Fibroblast of skin of back (primary cell): ENCODE measurements at places on chromosomes 7 and 10.

DNA sequence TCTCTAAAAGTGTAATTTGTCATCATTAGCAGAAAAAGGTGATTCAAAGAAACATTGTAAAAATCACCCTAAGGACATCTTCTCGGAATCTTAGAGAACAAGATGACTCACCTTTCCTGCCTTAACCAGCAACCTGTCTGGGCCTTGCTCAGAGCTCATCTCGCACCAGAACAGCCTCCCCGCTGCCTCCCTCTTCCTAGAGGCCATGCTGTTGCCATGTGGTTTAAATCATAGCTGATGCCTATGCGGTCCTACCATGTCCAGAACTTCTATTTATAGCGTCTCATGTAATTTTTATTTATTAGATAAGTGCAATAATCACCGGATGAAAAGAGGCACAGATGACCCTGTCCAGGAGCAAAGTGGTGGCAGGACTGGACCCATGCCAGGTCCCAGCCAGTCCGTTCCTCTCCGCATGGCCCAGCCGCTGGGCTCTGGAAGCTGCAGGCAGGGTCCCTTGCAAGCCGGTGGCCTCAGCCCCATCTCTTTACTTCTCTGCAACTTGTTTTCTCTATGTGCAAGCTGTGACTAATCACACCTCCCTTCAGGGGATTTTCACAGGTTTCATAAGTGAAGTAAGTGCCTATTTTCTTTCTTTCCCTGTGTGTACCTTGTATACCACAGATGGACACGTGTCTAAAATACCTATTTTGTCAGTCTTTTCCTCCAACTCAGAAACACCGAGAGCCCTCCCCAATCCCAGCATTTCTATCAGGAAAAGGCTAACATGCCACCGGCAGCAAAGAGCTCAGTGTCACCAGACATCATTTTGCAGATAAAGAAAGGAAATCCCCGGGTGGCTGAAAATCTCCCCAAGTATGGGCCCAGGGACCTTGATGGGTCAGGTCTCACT lies 27.1 kb downstream of the KLF6 start:
- DNase-seq, result no peak

DNA sequence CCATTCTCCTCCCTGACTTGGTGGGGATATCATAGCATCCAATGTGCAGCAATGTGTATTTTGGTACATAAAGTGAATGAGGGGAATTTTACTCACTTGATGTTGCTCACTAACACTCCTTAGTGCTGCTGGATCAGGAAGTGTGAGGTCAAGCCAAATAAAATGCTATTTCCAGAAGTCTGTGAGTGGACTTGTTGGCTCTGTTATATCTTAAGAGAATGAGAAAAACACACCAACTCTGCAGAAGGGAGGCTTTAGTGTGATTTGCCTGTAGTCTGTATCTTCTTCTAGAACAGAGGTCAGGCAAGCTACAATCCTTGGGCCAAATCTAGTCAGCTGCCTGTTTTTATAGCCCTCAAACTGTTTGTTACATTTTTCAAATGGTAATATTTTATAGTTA lies 154.3 kb downstream of the POLR1F start:
- DNase-seq, result no peak

GRCh38 chr10:8026349-8027259 lies 27.9 kb upstream of the GATA3 start:
- no peak for DNase-seq

GRCh38 chr7:42170724-42171123 lies 66.3 kb downstream of the GLI3 start:
- no peak for DNase-seq

DNA sequence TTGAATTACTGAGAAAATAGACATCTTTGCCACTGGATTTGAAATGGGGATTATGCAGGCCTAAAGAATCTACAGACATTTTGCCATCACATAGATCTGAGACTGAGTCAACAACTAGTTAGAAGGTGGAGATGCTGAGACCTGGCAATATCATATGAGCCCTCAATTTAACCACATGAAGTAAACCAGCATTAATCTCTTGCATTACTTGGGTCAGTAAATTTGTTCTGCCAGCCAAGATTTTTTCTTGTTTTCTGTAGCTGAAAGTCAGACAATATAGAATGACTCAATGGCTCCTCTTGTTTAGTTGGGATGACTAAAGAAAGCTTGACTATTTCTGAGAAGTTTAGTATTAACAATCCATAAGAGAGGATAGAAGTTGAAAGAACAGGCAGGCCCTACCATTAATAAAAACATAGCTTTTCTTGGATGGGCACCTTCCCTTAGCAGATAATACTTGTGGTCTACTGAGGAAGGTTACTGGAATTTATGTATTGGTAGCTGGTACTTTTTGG lies 396.7 kb upstream of the SORCS1 start:
- DNase-seq, result peak; percentile 22

DNA sequence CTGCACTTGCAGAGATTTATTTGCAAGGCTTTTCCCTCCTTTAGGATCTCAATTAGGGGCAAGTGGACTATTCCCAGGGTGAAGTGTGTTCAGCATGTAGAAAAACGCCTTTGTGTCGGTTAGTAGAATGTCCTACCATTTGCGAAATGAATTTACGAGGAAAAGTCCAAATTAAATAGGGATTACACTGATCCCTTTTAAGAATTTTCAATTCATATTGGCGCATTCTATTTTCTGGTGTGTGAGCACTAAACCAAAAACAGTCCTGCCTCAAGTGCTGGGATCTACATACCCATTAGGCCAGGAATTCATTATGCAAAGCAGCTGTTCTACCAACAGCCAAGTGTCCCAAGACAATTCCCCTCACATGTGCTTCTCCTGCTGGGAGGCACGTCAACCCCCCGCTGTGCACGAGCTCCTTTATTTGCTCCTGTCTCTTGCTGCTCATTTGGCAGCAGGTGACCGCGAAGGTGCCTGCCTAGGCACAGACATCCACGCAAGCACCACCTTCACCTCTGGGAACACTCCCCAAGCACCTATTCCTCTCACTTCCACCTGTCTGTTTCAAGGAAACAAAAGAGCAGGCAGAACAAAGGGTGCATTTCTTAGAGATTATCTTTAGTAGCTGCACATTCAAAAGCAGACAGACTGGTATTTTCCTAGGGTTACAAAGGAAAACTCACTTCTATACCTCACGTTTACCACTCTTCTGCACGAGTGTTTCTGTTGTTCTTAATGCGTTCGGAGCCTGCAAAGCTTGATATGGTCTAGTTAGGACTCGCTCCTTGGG lies 134.6 kb upstream of the FGFR2 start:
- no peak for DNase-seq

DNA sequence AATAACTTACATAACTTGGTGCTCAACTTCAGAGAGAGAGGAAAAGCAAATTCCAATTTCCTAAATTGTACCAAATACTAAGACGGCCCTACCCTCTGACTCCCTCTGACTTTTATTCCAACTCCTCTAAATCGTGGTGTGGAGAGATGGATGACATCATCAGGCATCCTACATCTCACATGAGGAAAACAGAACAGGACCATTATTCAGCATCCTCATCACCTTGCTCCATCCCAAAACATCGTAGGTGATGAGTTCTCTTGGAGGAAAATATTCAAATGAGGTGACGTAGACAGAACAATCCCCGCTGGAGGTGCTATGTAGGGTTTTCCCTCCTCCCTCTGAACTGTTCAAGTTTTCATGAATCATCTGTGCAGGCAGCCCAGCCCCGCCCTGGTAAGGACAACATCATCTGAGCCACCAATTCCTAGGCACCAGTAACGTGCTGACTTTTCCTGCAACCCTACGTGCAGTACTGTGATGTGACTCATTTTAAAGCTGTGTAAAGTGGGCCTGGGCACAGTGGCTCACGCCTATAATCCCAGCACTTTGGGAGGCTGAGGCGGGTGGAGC lies 167.2 kb downstream of the CALN1 start:
- DNase-seq, result no peak

- DNase-seq, result no peak
These were observed 129.4 kb upstream of the SAMD8 start for GRCh38 chr10:74981831-74982633.

- DNase-seq, result peak; percentile 24
These were observed 119.5 kb downstream of the GPR158 start for GRCh38 chr10:25294032-25294926.

- DNase-seq, result no peak
These were observed 129.0 kb downstream of the HIBADH start for GRCh38 chr7:27533652-27534081.

- DNase-seq, result no peak
These were observed 976 bp downstream of the ABCF2 start for GRCh38 chr7:151225948-151226510.

DNA sequence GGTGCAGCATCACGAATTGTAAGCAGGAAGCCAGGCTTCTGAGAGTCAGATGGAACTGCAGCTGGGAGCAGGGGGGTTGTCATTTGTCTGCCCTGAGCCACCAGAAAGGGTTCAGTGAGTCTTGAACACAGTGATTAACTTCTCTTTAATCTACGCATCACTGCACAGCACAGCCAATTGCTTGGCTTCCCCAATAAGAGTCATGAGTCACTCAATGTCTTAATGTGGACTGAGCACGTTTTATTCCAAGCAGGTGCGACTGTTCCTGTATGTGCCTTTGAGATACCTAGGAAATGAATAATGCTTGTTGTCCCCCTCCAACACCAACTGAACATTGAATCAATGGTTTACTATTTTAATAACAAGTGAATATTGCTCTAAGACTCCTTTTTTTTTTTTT lies 26.0 kb upstream of the PLEKHA1 start:
- DNase-seq, result no peak

DNA sequence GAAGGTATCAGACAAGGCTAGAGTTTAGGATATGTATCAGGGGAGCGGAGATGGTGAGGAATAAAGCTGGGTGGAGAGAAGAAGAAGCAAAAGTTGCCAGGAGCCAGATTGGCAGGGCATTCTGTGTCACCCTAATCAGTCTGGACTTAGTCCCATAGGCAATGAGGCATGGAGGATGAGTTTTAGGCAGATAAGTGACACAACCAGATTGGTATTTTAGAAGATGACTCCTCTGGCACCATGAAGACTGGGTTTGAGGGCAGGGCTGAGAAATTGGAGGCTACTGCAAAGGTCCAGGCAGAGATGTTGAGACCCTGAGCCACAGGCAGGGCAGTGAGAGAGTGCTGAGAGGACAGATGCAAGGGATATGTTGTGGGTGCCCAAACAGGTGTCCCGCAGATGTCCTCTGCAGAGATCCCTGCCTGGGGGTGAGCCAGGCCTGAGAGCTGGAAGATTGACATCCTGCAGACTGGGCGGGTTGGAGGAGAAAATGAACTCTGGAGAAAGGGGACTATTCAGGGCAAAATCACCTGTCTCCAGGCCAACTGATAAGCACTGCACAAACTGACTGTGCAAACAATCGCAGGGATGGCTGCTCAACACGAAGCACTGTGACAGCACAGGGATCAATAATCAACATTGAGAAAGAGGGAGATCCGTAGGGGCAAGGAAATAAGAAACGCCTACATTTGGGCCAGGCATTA lies 11.9 kb upstream of the HABP2 start:
- DNase-seq, result peak; percentile 52

DNA sequence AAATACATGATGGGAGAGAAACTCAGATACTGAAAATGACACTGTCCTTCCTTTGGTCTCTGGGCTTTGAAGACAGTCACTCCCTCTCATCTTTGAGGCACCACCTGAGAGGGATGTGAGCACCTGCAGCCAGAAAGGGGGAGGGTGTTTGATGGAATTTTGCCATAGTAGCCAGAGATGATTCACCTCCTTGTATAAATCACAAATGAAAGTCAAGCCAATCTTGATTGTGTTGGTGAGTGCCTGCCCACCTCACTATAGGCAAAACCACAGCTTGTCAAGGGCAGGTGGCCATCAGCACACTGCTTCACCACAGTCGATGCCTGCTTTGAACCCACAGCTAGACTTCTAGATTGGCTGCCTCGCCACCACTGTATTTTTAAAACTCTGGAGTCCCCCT lies 48.2 kb downstream of the PON1 start:
- no peak for DNase-seq
